H7 (cell line): ENCODE measurements at places on chromosomes 6 and 20. TPM values are rescaled to one million over a fixed set of nuclear protein-coding genes. Genes with fewer than 3 reads are reported as not detected.

DNAH8 gene
- total RNA-seq: 0.03 TPM in 1 of 2 replicates, not detected in the other

CYP24A1 gene
- total RNA-seq: 0.03 and 0.74 TPM in 2 replicates

NOX3 gene
- not detected in 2 replicates for total RNA-seq

TMEM14A gene
- 10.9 and 11.0 TPM in 2 replicates for total RNA-seq

GSTA3 gene
- not detected in 2 replicates for total RNA-seq

ZBTB9 gene
- 15.5 and 16.4 TPM in 2 replicates for total RNA-seq

MYBL2 gene
- total RNA-seq: 76.2 and 111 TPM in 2 replicates

CLVS2 gene
- total RNA-seq: 0.26 and 0.94 TPM in 2 replicates

VGLL2 gene
- not detected in 2 replicates for total RNA-seq

FAM217A gene
- total RNA-seq: not detected in 2 replicates
